Iris pigment epithelial cell (primary cell): ENCODE measurements at places on chromosomes 7 and 10.
A peak's percentile ranks its signal among the peaks of the same experiment; 100 is the strongest.

GRCh38 chr7:87058744-87059524 lies 520 bp downstream of the ELAPOR2 start:
- DNase-seq = peak; percentile 1

GRCh38 chr10:71961831-71962230 lies 2.4 kb upstream of the CHST3 start:
- no peak for DNase-seq

DNA sequence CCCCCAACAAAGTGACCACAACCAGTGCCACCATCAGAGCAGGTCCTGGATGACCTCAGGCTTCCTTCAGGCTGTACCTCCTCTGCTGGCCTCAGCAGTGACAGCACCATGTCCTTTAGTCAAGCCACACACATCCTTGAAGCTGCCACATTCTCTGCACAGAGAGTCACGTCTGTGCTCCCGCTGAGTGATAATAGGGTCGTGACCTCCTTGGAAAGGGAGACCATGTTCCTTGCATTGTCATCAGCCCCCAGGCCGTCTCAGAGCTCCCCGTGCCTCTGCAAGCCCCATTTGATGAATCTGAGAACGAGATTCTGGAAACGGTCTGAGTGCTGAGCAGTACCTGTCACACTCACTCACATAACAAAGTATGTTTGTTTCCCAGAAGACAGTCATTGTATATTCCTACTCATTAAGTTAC lies 106.5 kb upstream of the PRR15 start:
- DNase-seq = no peak

DNA sequence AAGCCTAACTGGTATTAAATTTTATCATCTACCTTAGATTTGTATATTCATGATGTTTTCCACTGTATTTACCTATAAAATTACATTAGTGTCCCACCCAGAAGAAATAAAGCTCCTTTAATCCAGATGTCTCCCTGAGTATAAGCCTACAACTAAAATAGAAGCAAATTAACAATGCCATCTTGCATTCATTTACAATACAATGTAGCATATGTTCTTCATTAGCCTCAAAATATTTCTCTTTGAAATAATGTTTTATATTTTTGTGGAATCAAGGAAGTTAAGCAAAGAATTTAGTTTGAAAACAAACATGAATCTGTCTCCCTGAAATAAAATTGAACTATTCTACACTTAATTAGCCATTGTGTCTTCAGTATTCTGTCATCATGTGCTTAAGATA lies 112.3 kb downstream of the CACNA2D1 start:
- DNase-seq = no peak

DNA sequence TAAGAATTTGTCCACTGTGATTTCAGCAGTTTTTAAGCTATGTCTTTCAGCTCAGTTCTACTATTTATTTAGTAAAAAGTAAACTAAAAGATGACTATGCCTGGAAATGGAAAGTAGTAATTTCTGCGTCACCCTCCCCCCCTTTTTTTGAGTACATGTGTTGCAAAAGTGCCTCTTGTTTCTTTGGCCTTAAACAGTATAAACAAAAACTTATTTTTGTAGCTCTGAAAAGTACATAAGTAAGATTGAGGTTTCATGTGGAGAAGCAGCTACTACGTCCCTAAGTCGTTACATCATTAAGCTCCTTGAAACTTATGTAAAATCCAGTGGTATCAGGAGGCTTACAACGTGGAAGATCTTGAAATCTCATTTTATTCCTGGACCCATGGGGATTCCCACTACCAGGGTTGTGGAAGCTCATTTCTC lies 46.3 kb upstream of the HBP1 start:
- DNase-seq = peak; percentile 79
